ENCODE measurements at places on chromosomes 1 and 21. TPM values are rescaled to one million over a fixed set of nuclear protein-coding genes. Genes with fewer than 3 reads are reported as not detected.

Gene C1orf94
- not detected for total RNA-seq

Gene PLA2G2E
- total RNA-seq: not detected

Gene GBP2
- 270 TPM for total RNA-seq

Gene PLEKHA6
- not detected for total RNA-seq

Gene GBP1
- 272 TPM for total RNA-seq

Gene ZFYVE9
- total RNA-seq: 1.5 TPM

Gene PPIAL4G
- 1.1 TPM for total RNA-seq

Gene FMO5
- 0.72 TPM for total RNA-seq

Gene LCE3D
- total RNA-seq: not detected

Gene TRIM67
- not detected for total RNA-seq

Gene SMIM1
- total RNA-seq: not detected

Gene LPAR3
- 1.3 TPM for total RNA-seq

Gene BCAR3
- 0.42 TPM for total RNA-seq

Gene EPHA2
- not detected for total RNA-seq

Gene ZNF695
- total RNA-seq: 0.17 TPM

Gene UTS2
- total RNA-seq: 0.17 TPM

Gene CFHR4
- not detected for total RNA-seq

Gene FAM72A
- 29.6 TPM for total RNA-seq

Gene TMEM51
- not detected for total RNA-seq

Gene FAM167B
- 0.87 TPM for total RNA-seq

Gene MPC2
- 51.9 TPM for total RNA-seq

Gene SLC22A15
- 0.20 TPM for total RNA-seq

Gene RIMS3
- total RNA-seq: 5.4 TPM

Gene ESPN
- total RNA-seq: 0.56 TPM

Gene BEST4
- total RNA-seq: 0.42 TPM

Gene PTGS2
- total RNA-seq: not detected
